ENCODE measurements at places on chromosomes 12 and 14.

DNA sequence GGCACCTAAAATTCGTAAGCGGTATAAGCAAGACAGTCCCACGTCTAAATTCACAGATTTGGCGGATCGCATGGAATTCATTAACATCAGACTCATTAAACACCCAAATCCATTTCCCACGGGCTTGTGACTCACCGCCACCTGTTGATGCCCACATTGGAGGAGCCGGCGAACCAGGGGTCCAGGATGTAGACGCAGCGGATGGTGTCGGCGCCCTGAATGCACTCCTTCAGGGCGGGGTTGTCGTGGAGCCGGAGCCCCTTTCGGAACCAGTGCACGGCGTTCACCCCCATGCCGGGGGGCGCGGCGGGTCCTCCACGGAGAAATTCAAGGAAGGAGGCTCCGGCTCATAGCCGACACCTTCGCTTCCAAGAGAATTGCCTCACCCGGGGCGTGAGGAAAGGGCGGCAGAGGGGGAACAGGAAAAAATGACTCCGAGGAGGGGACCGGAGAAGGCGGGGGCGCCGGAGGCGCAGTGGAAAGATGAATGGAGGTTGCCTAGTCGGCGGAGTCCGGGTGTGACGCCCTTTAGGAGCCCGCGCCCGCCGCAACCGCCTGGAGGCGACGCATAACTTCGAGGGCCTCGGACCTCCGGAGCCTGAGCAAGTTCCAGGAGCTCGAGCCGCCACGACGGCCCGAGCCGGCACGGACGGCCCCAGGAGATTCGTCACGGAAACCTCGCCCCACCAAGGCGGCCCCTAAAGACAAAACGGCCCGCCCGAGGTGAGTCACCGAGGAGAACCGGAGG lies 506 bp downstream of the CRY1 start:
- DNase-seq, result peak; percentile 52

DNA sequence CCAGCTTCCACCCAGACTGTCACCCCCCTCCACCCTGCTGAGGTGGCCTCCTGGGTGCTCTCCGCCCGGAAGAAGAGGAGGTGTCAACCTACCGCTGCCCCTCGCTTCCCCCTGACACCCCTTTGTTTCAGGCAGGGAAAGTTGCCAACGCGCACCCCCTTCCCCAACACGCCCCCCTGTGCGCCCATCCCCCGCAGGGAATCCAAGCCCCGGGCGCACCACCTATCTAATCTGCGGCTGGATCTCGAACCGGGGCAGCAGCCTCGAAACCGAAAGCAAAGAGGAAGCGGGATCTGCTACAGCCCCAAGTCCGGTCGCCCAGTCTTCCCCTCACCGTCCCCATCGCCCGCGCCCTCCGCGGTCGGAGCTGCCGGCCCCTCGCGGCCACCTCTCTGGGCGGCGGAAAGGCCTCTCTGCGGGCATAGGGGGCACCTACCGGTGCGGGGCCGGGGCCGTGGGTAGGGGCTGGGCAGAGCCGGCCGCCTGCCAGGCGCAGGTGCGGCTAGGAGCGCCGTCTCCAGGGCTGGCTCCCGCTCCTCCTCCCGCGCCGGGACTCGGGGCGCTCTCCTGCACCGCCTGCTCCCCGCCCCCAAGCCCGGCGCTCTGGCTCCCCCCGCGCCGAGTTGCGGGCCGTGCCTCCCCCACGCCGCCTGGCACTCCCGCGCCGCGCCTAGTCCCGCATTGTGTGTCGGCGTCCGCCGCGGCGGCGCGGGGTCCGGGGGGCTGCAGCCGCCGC lies 18.3 kb upstream of the PLEKHH1 start:
- peak; percentile 45 for DNase-seq

DNA sequence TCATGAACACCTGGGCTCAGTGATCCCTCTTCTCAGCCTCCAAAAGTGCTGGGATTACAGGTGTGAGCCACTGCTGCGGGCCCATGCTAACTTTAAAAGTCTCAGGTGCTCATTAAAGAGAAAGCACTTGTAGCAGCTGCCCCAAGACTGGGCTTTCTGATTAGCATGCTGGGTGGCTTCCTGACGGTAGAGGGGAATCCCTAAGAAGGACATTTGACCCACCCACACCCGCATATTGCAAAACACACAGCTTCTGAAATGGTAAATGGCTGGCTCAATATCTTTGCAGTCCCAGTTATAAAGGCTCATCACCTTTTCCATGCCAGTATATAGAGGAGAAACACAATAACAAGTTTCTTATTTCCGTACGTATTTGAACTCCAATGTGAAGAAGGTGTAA lies 19.3 kb upstream of the BICD1 start:
- DNase-seq, result peak; percentile 10

GRCh38 chr12:14854586-14855183 lies 11.4 kb upstream of the ART4 start:
- DNase-seq, result peak; percentile 53

DNA sequence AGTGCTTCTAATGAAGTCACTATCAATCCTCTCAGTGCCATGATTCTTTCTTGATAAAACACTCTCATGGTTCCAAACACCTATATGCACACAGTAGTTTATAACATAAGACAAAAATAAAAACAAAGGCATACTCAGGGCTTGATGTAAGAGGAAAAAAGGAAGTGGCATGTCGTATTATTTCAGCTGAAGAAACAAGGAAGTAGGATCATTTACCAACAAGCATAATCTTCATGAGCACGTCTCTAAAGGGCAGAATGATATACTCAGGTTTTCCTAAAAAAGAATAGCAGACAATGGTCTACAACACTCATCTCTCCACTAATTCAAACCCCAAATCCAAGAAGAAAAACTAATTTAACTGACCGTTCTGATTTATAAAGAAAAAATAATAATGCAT lies 33.9 kb downstream of the NUMB start:
- peak; percentile 51 for DNase-seq

DNA sequence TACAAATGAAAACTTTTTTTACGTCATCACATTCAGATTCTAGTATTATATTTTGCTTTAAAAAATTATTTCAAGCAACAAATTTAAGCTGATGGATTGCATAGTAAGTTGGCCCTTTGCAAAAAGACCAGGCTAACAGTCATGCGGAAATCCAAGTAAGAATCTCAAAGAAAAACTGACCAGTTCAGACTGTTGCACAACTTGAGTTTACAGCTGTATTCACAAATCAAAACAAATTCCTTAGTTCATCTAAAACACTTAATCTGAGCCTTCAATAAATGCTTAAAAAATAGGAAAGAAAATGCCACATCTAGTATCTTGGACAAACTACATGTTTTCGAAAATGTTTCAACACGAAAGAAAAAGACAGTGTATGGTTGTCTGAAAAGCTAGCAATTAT lies 847 bp downstream of the CCDC59 start:
- DNase-seq, result peak; percentile 11

Data from choroid plexus epithelial cell (primary cell).